ENCODE measurements at places on chromosomes 16 and 17.

DNA sequence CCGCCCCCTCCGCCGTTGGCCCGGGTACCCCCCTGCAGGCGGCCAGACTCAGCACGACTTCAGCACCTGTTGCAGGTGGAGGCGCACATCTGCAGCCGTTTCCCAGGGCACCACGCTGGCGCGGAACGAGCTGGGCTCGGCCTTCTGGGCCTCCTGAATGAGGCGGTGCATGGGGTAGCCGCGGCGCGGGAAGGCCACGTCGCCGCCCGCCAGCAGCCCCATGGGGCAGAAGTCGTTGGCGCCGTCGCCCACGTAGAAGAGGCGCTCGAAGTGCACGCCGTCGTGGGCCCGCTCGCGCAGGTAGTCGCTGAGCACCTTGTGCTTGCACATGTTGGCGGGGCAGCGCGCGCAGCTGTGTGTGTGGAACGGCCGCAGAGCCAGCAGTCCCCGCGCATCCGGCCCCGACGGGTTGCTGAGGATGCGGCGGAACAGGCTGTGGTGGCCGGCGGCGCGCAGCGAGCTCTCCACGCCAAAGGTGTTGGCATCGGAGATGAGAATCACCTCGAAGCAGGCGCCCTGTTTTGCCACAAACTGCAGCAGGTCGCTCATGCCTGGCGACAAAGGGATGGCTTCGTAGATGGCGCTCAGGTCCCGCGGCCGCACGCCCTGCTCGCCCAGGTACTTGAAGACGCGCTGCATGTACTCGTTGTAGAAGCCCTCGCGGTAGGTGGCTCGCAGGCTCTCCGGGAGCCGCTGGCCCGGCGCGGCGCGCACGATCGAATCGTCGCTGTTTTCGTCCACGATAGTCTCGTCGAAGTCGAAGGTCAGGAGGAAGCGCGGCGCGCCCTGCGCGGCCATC, 6.2 kb downstream of the PHOSPHO1 start:
- DNase-seq = no peak

- no peak for DNase-seq
Observed at GRCh38 chr17:50052822-50053653, 2.9 kb upstream of the ITGA3 start.

- no peak for DNase-seq
Observed at GRCh38 chr16:28859326-28859725, 4.3 kb upstream of the SH2B1 start.

DNA sequence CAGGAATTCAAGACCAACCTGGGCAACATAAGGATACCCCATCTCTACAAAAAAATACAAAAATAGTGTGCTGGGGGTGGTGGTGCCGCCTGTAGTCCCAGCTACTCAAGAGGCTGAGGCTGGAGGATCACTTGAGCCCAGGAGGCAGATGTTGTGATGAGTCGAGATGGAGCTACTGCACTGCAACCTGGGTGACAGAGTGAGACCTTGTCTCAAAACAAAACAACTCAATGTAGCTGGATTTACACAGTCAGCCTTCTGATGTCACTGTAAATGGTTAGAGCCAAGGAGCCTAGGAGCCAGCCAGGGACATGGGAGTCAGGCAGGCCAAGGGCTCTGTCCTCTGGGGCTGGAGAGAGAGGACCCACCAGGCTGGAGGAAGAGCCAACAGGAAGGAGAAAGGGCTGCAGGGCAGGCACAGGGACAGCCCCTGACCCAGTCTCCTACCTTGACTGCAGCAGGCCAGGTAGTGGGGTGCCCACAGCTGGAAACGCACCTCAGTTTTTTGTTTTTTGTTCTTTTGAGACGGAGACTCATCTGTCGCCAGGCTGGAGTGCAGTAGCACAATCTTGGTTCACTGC, 8.4 kb downstream of the CDIPT start:
- DNase-seq = no peak

DNA sequence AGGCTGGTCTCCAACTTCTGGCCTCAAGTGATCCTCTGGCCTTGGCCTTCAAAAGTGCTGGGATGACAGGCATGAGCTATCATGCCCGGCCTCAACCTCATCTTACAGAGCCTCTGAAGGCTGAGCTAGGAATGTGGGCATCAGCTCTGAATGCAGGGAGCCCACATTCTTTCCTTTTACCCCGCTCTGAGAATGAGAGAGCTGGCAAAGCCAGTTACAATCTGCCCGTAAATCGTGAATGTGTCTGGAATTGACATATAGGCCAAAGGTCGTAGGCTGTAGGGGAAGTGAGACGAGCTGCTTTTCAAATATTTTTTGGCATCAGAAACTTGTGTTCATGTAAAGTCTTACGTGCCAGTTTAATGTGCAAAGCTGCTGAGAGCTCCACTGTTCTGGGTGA, 4.5 kb downstream of the TMEM238L start:
- no peak for DNase-seq

GRCh38 chr17:36911001-36911400, 26.3 kb upstream of the LHX1 start:
- DNase-seq = no peak

All from BE2C (cell line).